ENCODE measurements at places on chromosomes 2 and 18.
A peak's percentile ranks its signal among the peaks of the same experiment; 100 is the strongest.

DNA sequence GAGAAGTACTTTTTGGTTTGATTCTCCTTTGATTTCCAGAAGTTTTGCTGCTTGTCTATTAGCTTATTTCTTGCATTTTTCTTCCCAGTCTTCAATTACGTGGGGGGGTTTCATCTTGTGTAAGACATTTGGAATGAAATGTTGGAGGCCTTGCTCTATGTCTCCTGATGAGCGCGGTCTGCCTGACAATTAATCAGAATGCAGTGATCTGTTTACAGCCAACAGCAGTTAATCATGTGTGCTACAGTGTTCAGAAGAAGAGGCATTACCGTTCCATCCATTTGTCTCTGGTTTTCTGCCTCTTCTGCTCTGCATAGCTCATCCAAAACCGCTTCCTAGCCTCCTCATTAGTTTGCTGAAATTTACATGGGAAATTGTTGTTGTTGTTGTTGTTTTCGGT is 134.4 kb upstream of the ST6GAL2 start:
- peak; percentile 70 for DNase-seq

- no peak for DNase-seq
Measured at GRCh38 chr18:48821845-48822244, 128.9 kb downstream of the SMAD7 start.

DNA sequence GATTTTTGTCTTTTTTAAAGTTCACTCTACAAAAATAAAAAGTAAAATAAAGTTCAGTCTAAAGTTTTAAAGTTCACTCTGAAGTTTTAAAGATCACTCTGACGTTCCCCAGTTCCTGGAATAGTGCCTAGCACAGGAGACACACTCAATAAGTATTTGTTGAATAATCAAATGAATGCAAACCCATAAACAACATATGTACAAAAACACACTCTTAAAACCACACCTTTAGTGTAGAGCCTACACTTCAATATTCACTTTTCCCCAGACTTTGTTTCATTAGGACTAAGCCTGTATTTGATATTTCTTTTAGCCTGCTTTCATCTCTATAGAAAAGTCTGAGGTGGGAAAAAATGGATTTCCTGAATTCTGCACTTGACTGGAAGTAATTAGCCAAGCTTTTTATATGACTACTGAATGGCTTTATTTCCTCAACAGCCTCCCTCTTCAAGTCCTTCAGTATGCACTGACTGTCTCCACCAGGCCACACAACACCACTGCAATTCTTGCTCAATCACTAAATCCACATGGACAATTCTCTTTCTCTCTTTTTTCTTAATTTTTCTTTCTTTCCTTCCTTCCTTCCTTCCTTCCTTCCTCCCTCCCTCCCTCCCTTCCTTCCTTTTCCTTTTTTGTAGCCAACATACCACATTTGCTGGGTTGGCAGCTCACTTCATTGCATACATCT is 104.6 kb downstream of the SS18 start:
- no peak for DNase-seq

DNA sequence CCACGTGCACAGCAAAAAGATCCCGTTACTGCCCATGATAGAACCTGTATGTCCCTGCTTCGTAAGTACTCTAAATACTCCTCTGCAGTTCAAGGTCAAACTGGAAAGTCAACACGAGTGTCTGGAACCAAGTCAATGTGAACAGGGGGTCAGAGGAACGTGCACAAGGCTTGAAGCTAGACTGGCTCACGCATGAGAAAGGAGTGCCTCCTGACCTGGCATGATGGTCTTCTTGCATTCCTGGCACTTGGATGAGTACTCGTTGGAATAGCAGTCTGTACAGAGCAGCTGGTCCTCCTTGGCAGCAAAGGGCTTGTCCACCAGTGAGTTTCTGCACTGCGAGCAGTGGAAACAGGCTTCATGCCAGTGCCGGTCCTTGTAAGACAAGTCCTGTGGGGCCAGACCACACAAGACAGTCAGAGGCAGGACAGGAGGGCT is 25.5 kb downstream of the FHL2 start:
- DNase-seq = no peak

DNA sequence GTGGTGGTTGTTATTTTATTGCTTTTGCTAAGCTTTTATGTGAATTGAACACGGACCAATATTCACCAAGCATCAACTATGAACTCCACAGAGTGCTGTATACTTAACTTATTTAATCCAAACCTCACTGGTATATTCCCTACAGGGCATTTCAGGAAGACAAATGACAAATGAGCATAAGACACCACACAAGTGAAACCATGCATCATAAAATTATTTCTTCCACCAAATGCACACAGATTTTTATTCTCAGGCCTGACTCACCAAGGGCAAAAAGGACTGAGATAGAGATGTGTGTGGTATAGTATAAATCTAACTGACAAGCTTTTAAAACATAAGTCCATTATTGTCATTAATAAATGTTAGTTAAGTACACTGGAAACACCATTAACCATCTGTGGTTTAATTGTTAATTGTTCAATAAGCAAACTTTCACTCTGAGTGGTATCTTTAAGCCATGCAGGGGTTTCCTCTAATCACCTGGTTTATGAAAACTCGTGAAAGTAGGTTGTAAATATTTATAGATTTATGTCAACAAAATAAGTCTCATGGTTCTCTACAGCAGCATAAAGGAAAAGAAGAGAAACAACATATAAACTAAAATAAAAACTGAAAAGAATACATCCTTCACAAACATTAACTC is 77.6 kb upstream of the CRIM1 start:
- DNase-seq = peak; percentile 11
